HT1080 (cell line): ENCODE measurements at places on chromosomes 2 and 18. TPM values are rescaled to one million over a fixed set of nuclear protein-coding genes. Genes with fewer than 3 reads are reported as not detected.

Gene RBMS1
- 36.4 and 49.9 TPM in 2 replicates for total RNA-seq

Gene CCDC138
- 10.4 and 14.8 TPM in 2 replicates for total RNA-seq

Gene SRD5A2
- total RNA-seq = not detected in 2 replicates

Gene IL1R1
- 0.40 and 0.43 TPM in 2 replicates for total RNA-seq

Gene WDR35
- total RNA-seq = 7.6 and 10.4 TPM in 2 replicates

Gene EEF1B2
- total RNA-seq = 1,009 and 1,217 TPM in 2 replicates

Gene DNAH7
- total RNA-seq = under 0.01 and 0.06 TPM in 2 replicates

Gene TMEM18
- 22.5 and 27.5 TPM in 2 replicates for total RNA-seq

Gene UGT1A5
- total RNA-seq = not detected in 2 replicates

Gene ANKRD30B
- total RNA-seq = not detected in 2 replicates

Gene SCG2
- total RNA-seq = 4.6 and 8.2 TPM in 2 replicates

DNA sequence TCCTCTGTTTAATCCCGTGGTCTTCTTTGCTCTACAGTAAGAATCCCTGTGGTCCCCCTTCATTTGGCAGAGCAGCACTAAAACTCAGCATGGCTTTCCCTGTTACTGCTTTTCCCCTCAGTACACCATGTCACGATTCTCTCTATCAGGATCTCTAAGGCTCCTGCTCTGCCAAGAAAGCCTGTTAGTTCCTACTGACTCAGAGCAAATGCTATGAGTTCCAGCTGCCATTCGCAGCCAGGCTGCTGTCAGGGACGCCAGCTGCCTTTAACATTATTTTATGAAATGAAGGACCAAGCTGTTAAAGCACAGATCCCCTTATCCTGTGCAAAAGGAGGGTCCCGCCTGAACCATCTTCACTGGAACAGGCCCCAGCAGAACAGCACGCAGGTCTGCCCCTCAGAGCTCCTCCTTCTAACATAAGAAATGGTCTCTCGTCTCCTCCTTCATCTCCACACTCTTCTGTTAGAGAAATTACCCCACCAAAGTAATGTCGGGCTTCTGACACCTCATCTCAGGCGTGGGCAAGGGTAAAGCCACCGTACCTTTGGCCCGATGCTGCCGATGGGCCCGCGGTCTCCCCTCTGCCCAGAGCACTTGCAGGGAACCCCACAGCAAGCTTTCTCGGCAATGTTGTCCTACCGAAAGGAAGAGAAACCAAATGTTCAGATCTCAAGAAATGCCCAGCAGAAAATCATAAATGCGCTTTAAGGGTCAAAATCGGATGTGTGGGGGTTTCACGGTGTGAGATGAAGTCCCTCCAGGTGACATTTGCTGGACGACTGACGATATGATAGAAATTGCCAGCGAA, 52.6 kb downstream of the COL6A3 start:
- no peak for DNase-seq

GRCh38 chr2:9641641-9642040, 10.8 kb upstream of the YWHAQ start:
- no peak for DNase-seq

DNA sequence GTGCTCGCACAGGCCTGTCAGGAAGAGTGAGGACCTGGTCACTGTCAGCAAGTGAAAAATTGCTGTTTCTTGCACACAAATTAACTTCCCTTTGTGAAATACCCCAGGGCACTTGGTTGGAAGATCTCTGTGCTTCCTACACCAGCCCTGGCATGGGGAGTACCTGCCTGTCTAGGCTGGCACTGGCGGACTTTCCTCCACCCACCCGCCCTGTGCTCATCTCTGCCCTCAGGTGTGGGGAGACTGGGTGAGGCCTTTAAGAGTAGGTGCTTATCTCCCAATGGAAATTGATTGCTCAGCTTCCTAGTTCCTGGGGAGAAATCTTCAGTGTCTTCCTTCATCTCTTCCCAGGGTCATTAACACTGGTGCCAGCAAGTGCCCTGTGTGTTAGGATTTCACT, 42.1 kb downstream of the IMPA2 start:
- no peak for DNase-seq

DNA sequence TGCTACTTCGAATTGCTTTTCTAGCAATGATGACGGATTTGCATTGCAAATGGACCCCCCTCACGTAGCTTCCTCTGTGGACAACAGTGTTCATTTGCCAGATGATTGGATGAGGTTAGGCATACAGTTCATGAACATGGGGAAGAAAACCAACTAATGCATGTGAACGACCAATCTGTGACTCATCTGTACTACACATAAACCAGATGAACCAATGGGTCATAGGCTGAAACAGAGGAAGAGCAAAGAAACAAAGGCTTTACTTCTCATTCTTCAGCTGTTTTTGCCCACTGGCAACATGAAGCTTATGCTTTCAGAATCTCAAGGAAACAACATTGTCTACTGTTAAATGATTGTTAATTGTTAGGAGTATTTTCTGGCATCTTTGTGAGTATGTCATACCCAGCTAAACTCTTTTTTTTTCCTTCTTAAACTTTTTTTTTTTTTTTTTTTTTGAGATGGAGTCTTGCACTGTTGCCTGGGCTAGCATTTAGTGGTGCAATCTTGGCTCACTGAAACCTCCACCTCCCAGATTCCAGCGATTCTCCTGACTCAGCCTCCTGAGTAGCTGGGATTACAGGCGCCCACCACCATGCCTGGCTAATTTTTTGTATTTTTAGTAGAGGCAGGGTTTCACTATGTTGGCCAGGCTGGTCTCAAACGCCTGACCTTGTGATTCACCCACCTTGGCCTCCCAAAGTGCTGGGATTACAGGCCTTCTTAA, 35.5 kb downstream of the EFEMP1 start:
- DNase-seq = peak; percentile 78

GRCh38 chr2:136666-137065, 90.4 kb upstream of the FAM110C start:
- no peak for DNase-seq

DNA sequence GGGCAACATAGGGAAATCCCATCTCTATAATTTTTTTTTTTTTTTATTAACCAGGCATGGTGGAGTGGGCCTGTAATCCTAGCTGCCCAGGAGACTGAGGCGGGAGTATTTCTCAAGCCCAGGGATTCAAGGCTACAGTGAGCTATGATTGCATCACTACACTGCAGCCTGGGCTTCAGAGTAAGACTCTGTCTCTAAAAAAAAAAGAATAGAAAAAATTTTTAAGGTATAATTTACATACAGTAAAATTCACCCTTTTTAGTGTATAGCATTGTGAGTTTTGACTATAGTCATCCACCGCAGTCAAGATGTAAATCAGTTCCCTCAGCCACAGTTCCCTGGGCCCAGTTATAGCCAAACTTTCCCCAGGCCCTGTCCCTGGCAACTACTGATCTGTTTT, 57.1 kb upstream of the MSH6 start:
- no peak for DNase-seq

DNA sequence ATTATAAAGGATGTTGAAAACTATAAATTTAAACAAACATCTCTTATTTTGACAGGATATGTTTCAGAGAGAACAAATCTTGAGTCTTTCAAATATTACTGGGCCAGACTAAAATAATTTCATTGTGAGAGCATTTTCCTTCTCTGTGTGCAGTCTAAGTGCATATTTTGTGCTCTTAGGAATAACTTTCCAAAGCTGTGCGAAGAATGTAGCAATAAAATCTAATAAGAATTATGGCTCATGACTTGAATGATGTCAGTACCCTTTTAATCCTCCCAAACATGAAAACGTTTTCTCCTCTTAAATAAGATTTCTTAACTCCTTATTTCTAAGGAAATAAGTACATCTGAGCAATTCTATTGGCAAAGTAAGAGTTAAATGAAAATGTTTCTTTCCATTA, 76.2 kb upstream of the EFEMP1 start:
- no peak for DNase-seq

- no peak for DNase-seq
These were observed 28.4 kb downstream of the M1AP start for GRCh38 chr2:74619651-74620297.

- no peak for DNase-seq
These were observed 5.2 kb downstream of the ABCB6 start for GRCh38 chr2:219213486-219214071.

DNA sequence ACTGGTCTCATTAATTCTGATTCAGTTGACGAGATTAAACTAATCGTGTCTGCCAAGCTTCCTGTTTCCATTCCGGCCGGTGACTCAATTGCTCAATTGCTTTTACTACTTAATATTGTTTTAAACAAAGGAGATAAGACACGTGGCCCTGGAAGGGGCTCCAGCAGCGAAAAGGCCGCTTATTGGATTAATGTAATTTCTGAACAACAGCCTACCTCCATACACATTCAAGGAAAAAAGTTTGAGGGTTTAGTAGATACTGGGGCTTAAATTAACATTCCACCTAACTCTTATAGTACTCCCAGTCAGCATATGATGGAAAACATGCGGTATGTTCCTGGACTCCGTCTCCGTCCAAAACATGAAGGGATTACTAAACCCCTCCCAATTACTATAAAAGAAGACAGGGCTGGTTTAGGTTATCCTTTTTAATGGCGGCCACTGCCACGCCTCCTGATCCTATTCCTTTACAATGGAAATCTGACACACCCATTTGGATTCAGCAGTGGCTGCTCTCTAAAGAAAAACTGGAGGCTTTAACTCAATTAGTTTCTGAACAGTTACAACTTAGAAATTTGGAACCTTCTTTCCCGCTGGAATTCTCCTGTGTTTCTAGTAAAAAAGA, 27.1 kb downstream of the VPS54 start:
- no peak for DNase-seq

GRCh38 chr18:12839526-12840196, 44.4 kb downstream of the PTPN2 start:
- DNase-seq = peak; percentile 11
